A375 (cell line): ENCODE measurements at places on chromosomes 5 and 9. TPM values are rescaled to one million over a fixed set of nuclear protein-coding genes. Genes with fewer than 3 reads are reported as not detected.

Gene LRRC19
- not detected in 2 replicates for total RNA-seq

Gene DMGDH
- total RNA-seq, result not detected in 2 replicates

Gene GARIN3
- not detected in 2 replicates for total RNA-seq

Gene FRRS1L
- not detected in 2 replicates for total RNA-seq

Gene FOXD4
- total RNA-seq, result 0.30 and 0.37 TPM in 2 replicates

Gene SMIM32
- total RNA-seq, result not detected in 2 replicates

Gene PTGES
- 20.8 and 27.2 TPM in 2 replicates for total RNA-seq

Gene CDHR2
- not detected in 2 replicates for total RNA-seq

Gene ITGA2
- total RNA-seq, result 10.8 and 10.9 TPM in 2 replicates
